ENCODE measurements at places on chromosomes 6 and 20.

GRCh38 chr6:56875961-56876360, 78.9 kb upstream of the BEND6 start:
- no peak for DNase-seq

- peak; percentile 5 for DNase-seq
Observed at GRCh38 chr20:23050847-23051627, 1.6 kb upstream of the THBD start.

DNA sequence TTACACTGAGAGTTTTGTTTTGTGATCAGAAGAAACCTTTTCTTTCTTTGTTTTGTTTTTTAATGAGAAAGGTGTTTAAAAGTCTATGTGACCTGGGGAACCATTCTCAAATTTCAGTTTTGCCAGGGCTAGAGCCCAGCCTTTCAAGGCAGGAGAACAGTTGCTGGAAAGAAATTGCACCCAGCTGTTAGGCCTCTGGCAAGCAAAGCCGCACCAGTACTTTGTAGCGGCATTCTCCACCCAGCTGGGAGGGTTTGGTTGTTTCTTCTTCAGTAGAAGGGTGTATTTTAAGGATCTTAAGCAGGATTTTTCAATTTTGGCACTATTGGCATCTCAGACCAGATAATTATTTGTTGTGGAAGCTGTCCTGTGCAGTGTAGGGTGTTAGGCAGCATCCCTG, 16.6 kb upstream of the MAPK13 start:
- no peak for DNase-seq

GRCh38 chr6:112241820-112242429, 12.4 kb downstream of the LAMA4 start:
- no peak for DNase-seq
